Activated CD4-positive, alpha-beta memory T cell treated with anti-CD3 and anti-CD28 coated beads for 36 hours (primary cell): ENCODE measurements at places on chromosomes 5 and 9. TPM values are rescaled to one million over a fixed set of nuclear protein-coding genes. Genes with fewer than 3 reads are reported as not detected.
A peak's percentile ranks its signal among the peaks of the same experiment; 100 is the strongest.

- no peak for DNase-seq
- no peak overlapping the region for H3K4me3 ChIP-seq
- H3K27ac ChIP-seq, result no peak overlapping the region
- H3K4me1 ChIP-seq, result no peaks in the 10 kb centered on the region
- H3K27me3 ChIP-seq, result peaks cover 3% of the 10 kb centered on the region
Measured at GRCh38 chr5:178392931-178393394, 160.4 kb upstream of the PHYKPL start.

GRCh38 chr9:87405677-87406542 lies 91.8 kb upstream of the DAPK1 start:
- peaks cover 6% of the 10 kb centered on the region for H3K27me3 ChIP-seq
- H3K27ac ChIP-seq, result no peak overlapping the region
- no peaks in the 10 kb centered on the region for H3K36me3 ChIP-seq

GRCh38 chr5:18553269-18553668 lies 919.0 kb downstream of the TAF11L14 start:
- H3K27ac ChIP-seq, result no peak overlapping the region
- no peak overlapping the region for H3K4me3 ChIP-seq
- no peaks in the 10 kb centered on the region for H3K27me3 ChIP-seq
- no peaks in the 10 kb centered on the region for H3K4me1 ChIP-seq

Gene ACTBL2
- total RNA-seq, result not detected

GRCh38 chr9:134165357-134166315 lies 1.3 kb upstream of the RNU6ATAC start:
- H3K27ac ChIP-seq, result no peak overlapping the region
- peak; percentile 59 for DNase-seq
- peaks cover 19% of the 10 kb centered on the region for H3K4me1 ChIP-seq

DNA sequence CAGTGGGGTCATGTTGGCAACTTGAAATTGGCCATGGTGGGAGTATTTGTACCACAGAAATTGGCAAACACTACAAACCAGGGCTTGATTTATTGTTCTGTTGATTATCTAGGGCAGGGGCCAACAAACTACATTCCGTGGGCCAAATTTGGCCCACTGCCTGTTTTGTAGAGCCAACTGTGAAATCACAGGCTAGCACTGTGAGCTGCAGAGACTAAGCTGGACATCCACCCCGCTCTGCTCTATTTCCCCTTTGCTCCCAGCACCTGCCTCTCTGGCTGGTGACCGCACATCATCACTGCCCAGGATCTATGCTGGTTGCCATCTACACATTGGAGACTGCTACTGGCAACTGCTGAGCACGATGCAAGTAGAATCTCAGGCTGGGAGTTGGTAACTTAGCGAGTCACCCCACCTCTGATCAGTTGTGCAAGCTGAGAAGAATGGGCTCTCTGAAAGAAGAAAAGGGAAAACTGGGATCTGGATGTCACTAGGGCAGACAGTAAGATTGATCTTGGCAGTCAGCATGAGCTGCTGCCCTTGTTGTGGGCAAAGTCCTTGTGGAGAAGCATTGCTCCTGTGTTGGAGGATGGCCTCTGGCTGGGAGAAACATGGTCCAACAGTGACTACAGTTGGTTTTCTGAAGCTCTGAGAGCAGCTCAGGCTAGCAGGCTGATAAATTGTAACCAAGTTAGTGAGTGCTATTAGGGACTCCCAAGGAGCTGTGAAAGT lies 144.7 kb upstream of the RAD23B start:
- H3K4me3 ChIP-seq, result no peak overlapping the region
- no peaks in the 10 kb centered on the region for H3K4me1 ChIP-seq
- H3K27me3 ChIP-seq, result peaks cover 11% of the 10 kb centered on the region
- no peaks in the 10 kb centered on the region for H3K36me3 ChIP-seq
